CD4-positive, alpha-beta T cell treated with Interleukin-15 for 1 hour (primary cell): ENCODE measurements at places on chromosomes 11 and 22.

GRCh38 chr11:131511794-131512193 lies 141.4 kb downstream of the NTM start:
- DNase-seq = no peak

- DNase-seq = peak; percentile 6
Measured at GRCh38 chr11:72578051-72578450, 96.2 kb downstream of the PDE2A start.

- DNase-seq = no peak
Measured at GRCh38 chr22:39206491-39206890, 38.3 kb downstream of the PDGFB start.

DNA sequence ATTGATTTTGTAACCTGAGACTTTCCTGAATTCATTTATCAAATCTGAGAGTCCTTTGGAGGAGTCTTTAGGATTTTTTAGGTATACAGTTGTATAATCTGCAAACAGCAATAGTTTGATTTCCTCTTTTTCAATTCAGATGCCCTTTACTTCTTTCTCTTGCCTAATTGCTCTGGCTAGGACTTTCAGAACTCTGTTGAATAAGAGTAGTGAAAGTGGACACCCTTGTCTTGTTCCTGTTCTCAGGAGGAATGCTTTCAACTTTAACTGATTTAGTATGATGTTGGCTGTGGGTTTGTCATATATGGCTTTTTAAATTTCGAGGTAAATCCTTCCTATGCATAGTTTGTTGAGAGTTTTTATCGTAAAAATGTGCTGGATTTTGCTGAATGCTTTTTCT lies 227.4 kb downstream of the CSNK2A3 start:
- no peak for DNase-seq
